ENCODE measurements at places on chromosomes 16 and 17.

DNA sequence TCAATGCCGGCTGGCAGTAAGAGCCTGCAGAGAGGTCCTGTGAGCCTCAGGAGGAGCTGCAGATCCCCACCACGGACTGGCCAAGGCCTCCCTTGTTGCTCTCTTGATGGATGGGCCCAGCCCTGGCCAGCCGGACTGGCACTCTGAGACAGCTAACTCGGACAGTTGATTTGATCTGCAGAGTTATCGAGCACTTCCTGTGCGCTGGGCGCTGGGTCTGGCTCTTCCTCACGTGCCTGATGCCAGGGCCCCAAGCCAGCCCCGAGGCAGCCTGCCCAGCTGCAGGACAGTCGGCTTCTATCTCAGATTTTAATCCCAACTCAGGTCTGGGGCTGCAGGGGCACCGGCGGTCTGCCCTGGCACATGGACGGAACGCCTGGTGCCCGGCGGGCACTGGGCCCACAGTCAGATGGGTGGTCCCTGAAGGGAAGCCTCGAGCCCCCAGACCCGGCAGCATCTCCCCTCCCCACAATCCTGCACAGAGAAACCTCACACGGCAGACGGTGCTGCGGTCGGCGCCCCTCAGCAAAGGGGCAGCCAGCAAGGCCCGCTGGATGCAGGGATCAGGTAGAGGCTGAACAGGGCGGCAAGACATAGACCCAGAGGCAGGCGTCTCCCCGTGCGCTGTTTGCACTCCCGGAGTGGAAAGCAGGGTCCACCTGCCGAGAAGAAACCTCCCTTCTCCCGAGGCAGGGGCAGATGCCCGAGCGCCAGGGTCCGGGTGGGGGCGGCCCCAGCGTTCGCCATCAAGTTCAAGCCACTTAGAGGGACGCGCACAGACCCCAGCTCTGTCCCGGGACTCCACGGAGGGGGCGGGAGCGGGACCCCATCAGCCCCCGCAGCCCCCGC is 34.0 kb downstream of the TIMM22 start:
- no peak for DNase-seq

GRCh38 chr17:32835291-32835761 is 41.6 kb downstream of the MYO1D start:
- DNase-seq, result no peak

GRCh38 chr17:77838748-77839697 is 119.5 kb upstream of the TNRC6C start:
- no peak for DNase-seq

DNA sequence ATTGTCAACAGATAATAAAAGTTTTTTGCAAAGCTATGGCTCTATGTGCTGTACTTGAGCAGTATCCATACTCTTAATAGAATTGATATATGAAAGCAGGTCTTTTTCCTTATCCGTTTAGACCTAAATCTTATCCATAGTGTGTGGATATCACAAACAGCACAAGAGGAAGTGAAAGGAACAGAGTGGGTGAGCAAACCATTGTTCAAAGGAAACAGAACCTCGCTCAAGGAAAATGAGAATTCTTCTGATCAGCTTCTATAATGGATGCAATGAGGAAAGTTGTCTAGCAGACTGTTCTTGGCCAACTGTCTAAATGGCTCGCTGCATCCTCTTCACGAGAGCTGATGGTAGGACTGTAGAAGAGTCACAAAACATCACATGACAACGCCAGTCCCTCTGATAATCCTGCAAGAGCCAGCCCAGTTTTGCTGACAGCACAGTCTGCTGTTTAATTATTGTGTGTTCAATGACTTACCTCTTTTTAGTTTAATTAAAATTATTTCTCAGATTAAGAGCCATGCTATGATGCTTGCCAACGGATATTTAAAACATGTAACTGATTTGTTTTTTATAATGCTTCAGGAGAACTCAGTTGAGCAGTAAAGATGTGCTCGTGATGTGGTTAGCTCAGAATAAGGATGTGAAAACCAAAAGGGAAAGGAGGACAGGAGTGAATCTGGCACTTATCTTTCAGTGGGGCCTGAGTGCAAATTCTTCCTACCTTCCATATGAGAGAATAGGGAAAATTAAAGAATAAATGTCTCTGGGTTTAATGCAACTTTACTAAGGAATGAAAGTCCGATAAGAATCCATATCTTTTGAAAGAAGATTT is 38.5 kb downstream of the WWOX start:
- DNase-seq, result no peak

- no peak for DNase-seq
These were observed 314.3 kb downstream of the C16orf95 start for GRCh38 chr16:87002717-87003413.

- DNase-seq, result no peak
These were observed 41.8 kb downstream of the NUP93 start for GRCh38 chr16:56771558-56772279.

DNA sequence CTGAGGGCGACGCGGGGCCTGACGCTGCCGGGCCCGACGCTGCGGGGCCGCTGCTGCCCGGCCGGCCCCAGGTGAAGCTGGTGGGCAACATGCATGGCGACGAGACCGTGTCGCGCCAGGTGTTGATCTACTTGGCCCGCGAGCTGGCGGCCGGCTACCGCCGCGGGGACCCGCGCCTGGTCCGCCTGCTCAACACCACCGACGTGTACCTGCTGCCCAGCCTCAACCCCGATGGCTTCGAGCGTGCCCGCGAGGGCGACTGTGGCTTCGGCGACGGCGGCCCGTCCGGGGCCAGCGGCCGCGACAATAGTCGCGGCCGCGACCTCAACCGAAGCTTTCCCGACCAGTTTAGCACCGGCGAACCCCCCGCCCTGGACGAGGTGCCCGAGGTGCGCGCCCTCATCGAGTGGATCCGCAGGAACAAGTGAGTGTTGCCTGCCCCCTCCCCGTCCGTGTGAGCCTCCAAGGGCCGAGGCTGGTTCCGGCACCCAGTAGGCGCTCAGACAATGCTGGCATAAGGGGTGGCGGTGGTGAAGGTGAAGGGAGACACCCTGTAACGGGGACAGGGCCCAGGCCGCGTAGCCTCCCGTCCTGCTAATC is 676 bp downstream of the CPD start:
- no peak for DNase-seq

- no peak for DNase-seq
These were observed 225.7 kb downstream of the CBLN1 start for GRCh38 chr16:49055824-49056545.

DNA sequence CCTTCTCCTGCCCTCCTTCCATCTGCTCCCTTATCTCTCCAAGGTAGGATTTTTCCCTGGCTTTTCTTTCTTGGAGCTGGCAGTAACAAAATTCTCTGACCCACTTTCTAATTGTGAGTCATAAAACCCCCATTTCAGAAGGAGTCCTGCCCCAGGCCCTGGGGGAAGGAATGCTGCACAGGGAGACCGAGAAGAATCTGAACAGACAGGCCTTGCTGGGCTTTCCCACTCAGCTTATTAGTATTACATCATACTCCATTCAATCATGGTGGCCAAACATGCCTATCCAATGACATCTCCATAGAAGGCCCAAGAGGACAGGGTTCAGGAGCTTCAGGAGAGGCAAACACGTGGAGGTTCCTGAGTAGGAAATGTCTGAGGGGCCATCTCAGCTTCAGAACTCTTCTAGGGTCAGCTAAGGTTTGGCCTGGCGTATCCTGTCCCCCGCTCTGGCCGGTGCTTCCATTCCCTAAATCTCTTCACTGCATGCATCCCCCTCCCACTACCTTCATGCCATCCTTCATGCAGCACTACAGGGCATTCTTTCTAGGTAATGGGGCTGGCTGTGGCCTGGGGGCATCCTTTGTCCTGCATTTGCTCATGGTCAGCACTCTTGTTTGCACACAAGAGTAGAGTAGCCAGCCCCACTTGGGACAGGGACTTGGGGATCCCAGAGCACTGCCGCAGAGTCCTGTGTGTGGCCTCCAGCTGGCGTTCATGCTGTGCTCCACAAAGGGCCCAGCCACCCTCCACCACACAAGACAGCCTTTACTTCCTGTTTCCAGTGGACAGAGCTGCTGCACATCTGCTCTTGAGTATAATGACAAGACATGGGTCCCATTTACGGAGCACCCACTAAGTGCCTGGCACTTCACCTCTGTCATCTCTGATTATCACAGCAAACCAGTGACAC is 8.2 kb downstream of the SLC6A2 start:
- no peak for DNase-seq

GRCh38 chr17:43169561-43170139 is 1.4 kb upstream of the NBR1 start:
- no peak for DNase-seq

DNA sequence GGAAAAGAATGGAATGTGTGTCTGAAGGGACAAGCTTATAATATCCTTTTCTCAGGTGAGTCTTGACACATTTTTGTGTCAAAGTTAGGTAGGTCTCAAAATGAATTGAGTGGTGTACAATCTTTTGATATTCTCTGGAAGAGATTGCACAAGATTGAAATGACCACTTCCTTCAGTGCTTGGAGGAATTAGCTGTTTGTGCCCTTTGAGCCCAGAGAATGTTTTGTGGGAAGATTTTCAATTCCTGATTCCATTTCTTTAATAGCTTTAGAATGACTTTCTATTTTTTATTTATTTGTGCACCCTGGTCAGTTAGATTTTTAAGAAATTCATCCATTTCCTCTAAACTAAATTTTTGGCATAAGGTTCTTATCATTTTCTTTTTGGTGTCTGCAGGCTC is 1.6 kb upstream of the CCL13 start:
- DNase-seq, result no peak

- no peak for DNase-seq
These were observed 45.0 kb downstream of the ESRP2 start for GRCh38 chr16:68190736-68191510.

GRCh38 chr16:9854675-9855074 is 327.6 kb downstream of the GRIN2A start:
- no peak for DNase-seq

DNA sequence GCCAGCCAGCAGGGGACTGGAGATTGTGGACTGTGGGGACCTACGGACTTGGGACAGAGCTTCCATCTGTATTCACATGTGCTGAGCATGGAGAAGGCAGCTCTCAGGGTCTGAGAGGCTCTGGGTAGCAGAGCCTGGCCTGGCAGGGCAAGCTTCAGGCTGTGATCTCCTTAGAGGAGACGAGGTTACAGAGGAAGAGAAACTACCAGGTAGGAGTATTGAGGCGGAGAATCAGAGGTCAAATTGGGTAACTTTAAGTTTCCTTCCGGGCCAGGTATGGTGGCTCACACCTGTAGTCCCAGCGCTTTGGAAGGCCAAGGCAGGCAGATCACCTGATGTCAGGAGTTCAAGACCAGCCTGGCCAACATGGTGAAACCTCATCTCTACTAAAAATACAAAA is 8.8 kb downstream of the CTNS start:
- no peak for DNase-seq

GRCh38 chr16:78903237-78903636 is 697.3 kb downstream of the MAF start:
- no peak for DNase-seq

DNA sequence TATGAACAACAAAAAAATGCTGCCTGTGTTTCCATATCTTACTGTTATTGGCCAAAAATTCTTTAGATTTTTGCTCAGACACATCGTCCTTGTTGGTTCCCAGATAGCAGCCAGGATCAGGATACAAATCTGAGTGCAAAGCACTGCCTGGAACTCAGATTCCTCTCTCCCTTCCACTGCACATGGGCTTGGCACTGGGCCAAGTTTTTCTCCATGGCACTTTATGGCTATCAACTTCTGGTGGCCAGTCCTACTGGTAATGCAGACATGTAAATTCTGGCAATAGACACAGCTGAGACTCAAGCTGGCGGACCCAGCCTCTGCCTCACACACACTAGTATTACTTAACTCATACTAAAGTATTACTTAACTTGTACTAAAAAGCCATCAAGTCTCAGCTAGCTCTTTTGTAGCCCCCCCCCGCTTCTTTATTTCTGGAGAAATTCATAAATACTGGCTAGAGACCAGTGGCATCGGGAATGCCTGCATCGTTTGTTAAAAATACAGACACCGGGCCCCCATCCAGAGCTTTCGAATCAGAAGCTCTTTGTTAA is 181.2 kb upstream of the COX10 start:
- no peak for DNase-seq

DNA sequence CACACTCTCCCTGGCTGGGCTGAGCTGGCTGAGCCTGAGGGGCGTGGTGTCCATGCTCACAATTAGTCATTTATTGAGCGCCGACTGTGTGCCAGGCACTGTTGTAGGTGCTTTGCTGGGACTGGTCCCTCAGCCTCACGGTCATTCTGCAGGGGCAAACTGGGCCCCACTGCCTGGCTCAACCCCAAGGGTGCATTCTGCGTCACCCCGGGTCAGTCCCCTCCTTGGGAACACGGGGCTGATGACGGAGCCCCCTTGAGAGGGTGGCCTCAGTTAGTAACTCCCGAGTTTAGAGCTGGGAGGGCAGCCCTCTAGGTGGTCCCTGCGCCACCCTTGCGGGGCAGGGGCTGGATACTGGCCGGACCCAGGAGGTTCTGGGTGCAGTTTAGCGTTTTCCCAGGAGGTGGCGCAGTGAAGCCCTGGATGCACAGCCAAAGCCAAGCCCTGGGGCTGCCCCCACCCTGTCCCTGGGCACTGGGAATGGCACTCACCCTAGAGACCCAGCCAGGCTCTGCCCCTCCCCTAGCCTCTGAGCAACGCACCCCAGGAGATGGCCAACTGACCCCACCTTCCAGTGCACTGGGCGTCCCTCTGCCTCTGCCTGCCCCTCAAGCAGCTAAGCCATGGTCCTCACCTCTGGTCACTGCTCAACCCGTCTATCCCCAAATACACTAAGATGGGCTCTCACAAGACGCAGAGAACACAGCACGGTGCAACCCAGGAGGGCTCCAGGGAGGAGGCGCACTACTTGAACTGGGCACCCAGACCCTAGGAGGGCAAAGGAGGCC is 243.2 kb upstream of the GSE1 start:
- peak; percentile 25 for DNase-seq

DNA sequence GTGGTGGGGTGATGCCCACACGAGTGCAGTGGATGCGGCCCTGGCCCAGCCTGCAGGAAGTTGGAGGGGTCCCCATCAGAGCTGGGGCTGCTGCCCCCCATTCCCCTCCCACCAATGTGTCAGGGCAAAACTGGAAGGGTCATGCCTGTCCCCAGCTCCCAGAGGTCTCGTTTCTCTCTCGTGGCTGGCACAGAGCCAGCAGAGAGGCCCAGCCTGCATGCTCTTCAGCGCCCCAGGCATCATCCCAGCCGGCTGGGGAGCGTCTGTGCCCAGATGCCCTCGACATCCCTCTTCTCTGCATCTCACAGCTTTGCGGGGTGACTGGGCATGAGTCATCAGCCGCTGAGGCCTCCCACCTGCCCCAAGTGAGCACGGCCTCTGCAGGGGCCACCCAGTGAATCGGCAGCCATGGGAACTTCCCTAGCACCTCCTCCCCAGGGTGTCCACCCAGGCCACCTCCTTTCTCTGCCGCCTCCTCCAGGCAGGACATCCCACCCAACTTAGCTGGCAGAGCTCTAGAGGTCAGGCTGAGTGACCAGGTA is 9.8 kb upstream of the CSNK1D start:
- DNase-seq, result no peak

GRCh38 chr17:38883592-38884526 is 14.0 kb downstream of the LASP1 start:
- DNase-seq, result no peak

Measured in stimulated activated CD8-positive, alpha-beta memory T cell treated with anti-CD3 and anti-CD28 coated beads, Interleukin-15, amount 100 ng/mL, for 48 hours (primary cell).